ENCODE measurements at places on chromosomes 6 and 20. TPM values are rescaled to one million over a fixed set of nuclear protein-coding genes. Genes with fewer than 3 reads are reported as not detected.

The ANKRD60 gene
- not detected for total RNA-seq

The SLC26A8 gene
- not detected for total RNA-seq

The SLC22A3 gene
- not detected for total RNA-seq

The KIAA0408 gene
- 10.7 TPM for total RNA-seq

Measured in activated CD8-positive, alpha-beta memory T cell treated with anti-CD3 and anti-CD28 coated beads for 36 hours (primary cell).